ENCODE measurements at places on chromosomes 11 and 22. TPM values are rescaled to one million over a fixed set of nuclear protein-coding genes. Genes with fewer than 3 reads are reported as not detected.
A peak's percentile ranks its signal among the peaks of the same experiment; 100 is the strongest.

GRCh38 chr11:109547356-109548027 is 125.5 kb downstream of the C11orf87 start:
- no peaks in the 10 kb centered on the region for H3K27me3 ChIP-seq
- no peak overlapping the region for H3K4me3 ChIP-seq
- no peaks in the 10 kb centered on the region for H3K36me3 ChIP-seq
- peak overlapping the region; percentile 54 for H3K27ac ChIP-seq
- H3K4me1 ChIP-seq, result peaks cover 13% of the 10 kb centered on the region

- no peak overlapping the region for H3K27ac ChIP-seq
- no peaks in the 10 kb centered on the region for H3K4me1 ChIP-seq
- no peak overlapping the region for H3K4me3 ChIP-seq
- H3K36me3 ChIP-seq, result no peaks in the 10 kb centered on the region
- no peaks in the 10 kb centered on the region for H3K27me3 ChIP-seq
- DNase-seq, result no peak
Observed at GRCh38 chr11:110928391-110928790, 216.2 kb upstream of the ARHGAP20 start.

GRCh38 chr22:40834619-40835018 is 15.5 kb upstream of the SLC25A17 start:
- no peak overlapping the region for H3K27ac ChIP-seq
- H3K36me3 ChIP-seq, result peaks cover 55% of the 10 kb centered on the region
- H3K4me3 ChIP-seq, result no peak overlapping the region
- H3K27me3 ChIP-seq, result no peaks in the 10 kb centered on the region

The GPHA2 gene
- total RNA-seq, result not detected

GRCh38 chr22:41526226-41526829 is 17.9 kb downstream of the POLR3H start:
- peaks cover 19% of the 10 kb centered on the region for H3K36me3 ChIP-seq
- no peak overlapping the region for H3K27ac ChIP-seq
- no peak for DNase-seq
- no peak overlapping the region for H3K4me3 ChIP-seq

The NXPE2 gene
- 0.11 TPM for total RNA-seq

The PKDREJ gene
- total RNA-seq, result not detected

DNA sequence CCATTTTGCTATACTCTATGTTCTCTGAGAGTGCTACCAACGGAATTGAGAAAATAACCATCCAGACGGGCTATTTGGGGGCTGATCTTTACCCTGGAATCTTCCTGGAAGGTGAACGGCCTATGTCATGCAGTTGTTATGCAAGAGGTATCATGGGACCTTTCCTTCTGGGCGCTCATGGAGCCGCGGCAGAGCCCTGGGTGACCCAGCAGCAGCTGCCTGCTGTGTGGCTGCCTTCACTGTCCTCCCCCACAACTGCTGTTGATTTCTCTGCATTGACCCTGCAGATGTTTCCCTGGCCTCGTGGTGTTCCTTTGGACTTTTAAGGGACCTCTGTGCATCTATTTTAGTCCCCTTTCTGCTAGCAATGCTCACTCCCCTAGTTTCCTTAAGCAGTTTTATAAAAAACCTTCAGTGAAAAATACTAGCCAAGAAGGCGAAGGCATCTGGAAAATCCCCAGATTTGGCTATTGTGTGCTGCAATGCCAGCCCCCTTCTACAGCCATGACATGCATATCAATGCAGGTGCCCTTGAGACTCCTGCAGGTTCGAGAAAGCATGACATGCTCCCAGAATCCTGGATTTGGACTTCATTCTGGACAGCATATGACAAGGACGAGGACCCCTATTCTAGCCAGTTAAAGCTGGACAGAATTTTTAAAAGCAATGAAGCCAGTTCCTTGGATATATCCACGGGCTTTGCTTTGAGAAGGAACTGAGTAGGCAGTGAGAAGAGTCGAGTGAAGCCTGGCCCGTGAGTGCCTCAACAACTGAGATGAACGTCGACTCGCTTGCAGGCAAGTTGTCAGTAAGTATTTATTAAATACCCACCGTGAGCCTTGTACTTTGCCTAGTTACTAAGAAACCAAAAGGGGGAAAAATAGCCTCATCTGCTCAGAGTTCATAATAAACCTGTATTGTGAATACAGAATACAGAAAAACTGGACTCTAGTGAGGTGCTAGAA is at the start of gene SLC25A18:
SLC25A18 (plus strand) TSS at position 593 of the 965 bp plus-strand sequence. CDS start 16,447 bp downstream, outside the sequence.
- peak; percentile 18 for DNase-seq
- peaks cover 3% of the 10 kb centered on the region for H3K27me3 ChIP-seq
- no peak within 1 kb of the TSS for H3K4me3 ChIP-seq
- peaks cover 8% of the 10 kb centered on the region for H3K4me1 ChIP-seq

DNA sequence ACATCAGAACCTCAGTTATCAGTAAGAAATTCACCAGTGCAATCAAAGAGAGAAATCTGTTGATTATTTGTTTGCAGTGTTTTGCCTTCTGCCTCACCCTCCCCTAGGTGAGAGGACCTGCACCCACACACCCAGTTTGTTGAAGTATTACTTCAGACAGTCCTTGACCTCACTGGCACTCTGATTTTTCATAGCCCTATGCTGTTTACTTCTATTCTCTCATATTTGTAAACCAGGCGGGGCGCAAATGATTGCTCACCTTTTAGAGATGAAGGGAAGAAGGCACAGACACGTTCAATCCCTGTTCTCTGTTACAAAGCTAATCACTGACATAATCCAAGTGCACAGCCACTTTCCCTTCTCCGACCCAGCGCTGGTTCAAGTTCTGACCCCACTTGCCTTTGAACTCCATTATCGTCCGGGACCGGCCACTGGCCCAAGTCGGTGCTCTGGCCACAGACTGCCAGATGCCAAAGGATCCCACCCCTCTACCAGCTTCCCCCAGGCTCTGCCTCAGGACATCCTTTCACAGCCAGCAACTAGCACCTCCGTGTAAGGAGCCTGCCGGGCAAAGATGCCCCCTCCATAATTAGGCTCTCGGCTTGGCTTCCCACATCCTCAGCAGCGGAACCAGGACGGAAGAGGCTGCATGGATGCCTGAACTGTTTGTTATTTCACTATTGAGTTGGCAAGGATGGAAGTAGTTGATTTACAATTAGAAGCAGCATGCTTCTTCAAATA is 1.7 kb downstream of the ETS1 start:
- no peak for DNase-seq
- no peak overlapping the region for H3K27ac ChIP-seq
- no peaks in the 10 kb centered on the region for H3K36me3 ChIP-seq
- H3K4me1 ChIP-seq, result peaks cover 8% of the 10 kb centered on the region

DNA sequence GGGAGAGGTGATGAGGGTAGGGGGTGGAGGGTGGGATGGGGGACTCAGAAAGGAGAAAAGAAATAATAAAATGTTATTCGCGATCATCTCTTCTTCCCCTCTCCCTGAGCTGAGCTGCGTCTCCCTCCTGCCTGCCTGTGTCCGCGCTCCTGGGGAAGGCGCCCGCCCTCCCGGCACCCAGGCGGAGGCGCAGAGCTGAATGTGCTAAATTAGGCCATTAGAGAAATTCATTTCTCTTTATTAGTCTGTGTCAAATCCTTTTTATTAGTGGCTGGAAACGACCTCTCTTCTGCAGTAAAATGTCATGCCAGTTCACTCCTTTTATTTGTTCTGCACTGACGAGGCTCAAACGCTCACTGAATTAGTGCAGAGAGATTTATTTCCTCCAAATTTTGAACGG is 116.1 kb downstream of the FEZ1 start:
- H3K4me3 ChIP-seq, result no peak overlapping the region
- H3K36me3 ChIP-seq, result no peaks in the 10 kb centered on the region
- H3K27me3 ChIP-seq, result no peaks in the 10 kb centered on the region
- H3K4me1 ChIP-seq, result peaks cover 6% of the 10 kb centered on the region

The PHLDA2 gene
- 78.8 TPM for total RNA-seq

All from astrocyte (in vitro differentiated cells and primary cell).